Stimulated activated CD8-positive, alpha-beta memory T cell treated with anti-CD3 and anti-CD28 coated beads, Interleukin-2, amount 100 ng/mL, for 1 hour (primary cell): ENCODE measurements at places on chromosomes 7 and 10.

DNA sequence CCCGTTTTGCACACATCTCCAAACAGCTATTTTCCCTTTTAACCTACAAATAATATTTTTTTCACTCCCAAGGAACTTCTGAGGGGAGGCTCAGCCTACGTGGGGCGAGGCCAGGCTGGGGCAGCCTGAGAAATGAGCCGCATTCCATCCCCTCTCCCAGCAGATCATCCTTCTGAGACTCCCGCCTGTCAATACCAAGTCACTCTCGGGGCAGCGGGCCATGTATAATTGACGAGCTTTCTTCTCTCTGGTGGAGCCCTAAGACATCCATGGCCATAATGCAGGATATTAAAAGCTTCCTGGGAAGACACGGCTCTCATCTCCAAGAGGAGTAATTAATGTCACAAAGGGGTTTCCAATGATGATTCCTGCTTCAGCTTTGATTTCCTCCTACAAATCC, 37.8 kb upstream of the CHST15 start:
- no peak for DNase-seq

DNA sequence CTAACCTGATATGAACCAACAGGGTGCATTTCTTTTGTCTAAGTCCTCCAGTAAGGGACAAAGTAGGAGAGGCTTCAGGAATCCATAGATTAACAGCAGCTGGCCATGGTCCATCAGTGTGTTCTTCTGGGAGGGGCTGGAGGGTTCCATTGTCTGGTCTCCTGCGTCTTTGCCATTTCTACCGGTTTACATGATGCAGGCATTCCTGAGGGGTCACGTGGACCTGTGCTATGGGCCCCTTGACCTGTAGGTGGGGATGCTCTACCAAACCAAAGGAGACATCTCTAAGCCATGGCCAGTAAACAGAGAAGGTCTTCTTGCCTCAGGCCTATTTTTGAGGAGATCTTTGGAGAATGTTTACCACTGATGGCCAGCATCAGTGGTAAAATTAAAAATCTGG, 28.7 kb upstream of the HABP2 start:
- no peak for DNase-seq

- DNase-seq, result no peak
Measured at GRCh38 chr10:59227136-59227673, 50.8 kb downstream of the PHYHIPL start.

DNA sequence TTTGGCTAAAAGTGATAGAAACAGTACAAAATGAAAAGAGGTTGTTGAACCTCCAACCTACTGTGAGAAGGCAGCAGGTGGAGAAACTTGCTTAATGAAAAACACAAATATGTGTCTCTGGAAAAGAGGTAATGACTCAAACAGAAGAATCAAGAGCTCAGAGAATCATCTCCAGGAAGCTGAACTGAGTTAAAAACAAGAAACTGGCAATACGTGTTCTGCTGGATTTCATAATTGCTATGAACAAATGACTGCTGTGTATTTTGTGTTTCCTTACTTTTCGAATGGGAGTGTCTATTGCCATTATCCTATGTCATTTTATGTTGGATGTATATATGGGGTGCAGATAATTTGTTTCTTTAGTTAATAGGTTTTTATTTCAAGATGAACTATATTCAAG, 401.1 kb downstream of the DGKB start:
- no peak for DNase-seq

DNA sequence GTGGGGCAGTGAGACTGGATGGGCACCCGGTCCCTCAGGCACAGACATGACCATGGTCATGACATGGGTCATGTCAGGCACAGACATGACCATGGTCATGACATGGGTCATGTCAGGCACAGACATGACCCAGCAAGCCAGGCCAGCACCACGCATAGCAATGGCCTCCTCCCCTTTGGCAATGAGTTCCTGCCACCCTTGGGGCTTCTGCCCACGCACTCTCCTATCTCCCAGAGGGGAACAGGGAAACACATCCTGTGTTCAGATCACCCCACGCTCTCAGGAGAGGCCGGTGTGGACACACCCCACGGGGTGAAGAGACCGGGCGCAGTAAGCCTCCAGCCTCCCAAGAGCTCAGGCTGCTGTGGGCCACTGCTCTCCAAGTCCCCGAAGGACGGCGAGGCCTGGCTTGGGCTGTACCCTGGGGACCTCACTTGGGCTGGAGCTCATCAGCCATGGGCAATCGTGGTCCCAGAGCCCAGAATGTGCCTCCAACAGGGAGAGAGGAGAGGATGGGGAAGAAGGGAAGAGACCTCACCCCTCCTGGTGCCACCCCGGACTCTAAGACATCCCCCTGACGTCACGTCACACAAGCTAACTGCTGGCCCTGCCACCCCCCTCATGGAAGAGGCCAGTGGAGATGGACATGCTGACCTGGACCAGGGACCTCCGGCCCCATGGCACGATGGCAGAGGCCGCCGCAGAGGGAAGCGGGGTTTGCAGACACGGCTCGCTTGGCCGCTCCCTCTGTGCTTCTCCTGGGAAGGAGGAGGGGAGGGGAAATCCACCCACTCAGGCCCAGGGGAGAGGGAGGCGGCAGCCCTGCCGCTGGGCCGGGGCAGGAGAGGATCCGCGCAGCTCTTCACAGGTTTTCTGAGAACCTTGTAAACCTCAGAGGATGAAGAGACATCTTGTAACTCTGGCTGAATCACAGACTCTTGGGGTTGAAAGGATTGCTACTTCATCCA, 269.6 kb downstream of the ELFN1 start:
- DNase-seq, result no peak

- DNase-seq, result no peak
Measured at GRCh38 chr7:33918438-33919143, 13.3 kb downstream of the BMPER start.

GRCh38 chr7:42692621-42693020, 219.2 kb downstream of the C7orf25 start:
- DNase-seq, result no peak

DNA sequence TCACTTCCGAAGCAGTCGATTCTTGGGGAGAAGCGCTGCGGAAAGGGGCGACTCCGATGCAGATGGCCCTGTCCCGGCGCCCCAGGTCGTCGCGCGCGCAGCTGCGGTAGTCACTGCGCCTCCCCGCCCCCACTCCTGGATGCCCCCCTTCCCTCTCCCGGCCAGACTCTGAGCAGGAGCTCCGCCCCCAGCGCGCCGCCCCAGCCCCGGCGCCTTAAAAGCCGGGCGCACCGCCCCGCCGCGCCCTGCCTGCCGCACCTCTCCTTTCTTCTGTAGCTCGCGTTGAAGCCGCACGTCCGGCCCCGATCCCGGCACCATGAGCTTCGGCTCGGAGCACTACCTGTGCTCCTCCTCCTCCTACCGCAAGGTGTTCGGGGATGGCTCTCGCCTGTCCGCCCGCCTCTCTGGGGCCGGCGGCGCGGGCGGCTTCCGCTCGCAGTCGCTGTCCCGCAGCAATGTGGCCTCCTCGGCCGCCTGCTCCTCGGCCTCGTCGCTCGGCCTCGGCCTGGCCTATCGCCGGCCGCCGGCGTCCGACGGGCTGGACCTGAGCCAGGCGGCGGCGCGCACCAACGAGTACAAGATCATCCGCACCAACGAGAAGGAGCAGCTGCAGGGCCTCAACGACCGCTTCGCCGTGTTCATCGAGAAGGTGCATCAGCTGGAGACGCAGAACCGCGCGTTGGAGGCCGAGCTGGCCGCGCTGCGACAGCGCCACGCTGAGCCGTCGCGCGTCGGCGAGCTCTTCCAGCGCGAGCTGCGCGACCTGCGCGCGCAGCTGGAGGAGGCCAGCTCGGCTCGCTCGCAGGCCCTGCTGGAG, at the start of gene INA:
INA (plus strand) TSS at position 243 of the 817 bp plus-strand sequence; CDS start at position 317, 74 bp downstream.
- DNase-seq, result no peak

DNA sequence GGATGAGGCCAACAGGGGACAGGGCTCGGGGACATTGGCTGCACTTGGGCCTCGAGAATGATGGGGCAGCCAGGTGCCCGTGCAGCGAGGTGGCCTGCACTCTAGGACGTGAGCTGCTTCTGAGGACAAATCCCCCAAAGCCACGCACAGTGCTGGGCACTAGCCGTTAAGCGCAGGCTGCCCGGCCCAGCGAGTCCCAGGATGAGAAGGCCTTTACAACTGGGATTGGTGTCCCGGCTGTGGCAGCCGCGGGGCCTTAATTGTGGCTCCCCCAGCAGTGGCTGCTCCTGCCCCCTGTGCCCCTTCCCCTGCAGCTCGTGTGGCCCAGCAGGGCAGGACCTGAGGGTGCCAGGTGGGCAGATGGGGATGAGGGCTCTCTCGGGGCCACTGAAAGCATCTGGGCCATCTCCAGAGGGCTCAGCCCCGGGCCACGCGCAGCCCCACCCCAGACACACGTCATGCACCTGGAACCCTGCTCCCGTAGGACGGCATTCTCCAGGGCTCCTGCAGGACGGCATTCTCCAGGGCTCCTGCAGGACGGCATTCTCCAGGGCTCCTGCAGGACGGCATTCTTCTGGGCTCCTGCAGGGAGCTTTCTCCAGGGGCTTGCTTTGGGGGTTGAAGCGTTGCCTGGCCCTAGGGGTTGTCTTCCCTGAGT, 6.6 kb downstream of the PWWP2B start:
- DNase-seq, result no peak

DNA sequence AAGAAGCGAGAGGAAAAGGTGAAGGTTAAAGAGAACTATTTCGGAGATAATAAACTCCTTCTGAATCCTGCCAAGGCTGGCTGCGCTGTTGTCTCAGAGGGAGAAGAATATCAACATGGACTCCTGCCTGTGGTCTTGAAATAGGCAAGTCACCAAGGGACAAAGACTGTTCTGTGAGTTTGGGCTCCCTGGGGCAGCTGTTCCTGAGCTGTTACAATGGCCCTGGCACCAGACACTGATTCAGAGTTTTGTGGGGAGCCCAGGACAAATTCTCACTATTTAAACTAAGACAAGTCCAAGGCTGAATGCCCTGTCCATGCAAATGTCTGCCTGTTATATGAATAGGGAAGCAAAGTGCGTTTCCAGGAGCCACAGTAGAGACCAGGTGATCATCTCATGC, 81.4 kb downstream of the PRPF18 start:
- DNase-seq, result no peak

DNA sequence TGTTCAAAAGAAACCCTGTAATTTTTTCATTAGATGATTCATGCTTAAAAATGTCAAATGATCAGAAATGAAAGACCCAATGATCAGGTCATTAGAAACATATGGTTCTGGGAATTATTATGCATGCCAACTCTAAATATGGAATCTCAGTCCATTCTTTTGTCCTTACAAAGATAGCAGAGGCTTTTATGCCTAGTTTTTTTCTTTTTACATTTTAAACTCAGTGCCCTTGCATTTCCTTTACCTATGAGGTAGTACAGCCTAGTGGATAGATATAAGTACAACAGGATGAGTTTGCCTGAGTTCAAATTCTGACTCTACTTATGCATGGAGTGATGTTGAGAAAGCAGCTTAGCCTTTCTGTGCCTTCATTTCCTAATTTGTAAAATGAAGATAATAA, 392.9 kb downstream of the SUGCT start:
- no peak for DNase-seq

- no peak for DNase-seq
Measured at GRCh38 chr10:26430641-26431163, 7.4 kb upstream of the APBB1IP start.

- DNase-seq, result no peak
Measured at GRCh38 chr10:69096045-69096444, 8.1 kb downstream of the SRGN start.

GRCh38 chr10:78531088-78531487, 497.4 kb downstream of the RPS24 start:
- no peak for DNase-seq

- no peak for DNase-seq
Measured at GRCh38 chr7:73622909-73623797, 1.2 kb downstream of the MLXIPL start.

- DNase-seq, result no peak
Measured at GRCh38 chr10:73758704-73759511, 14.7 kb downstream of the SEC24C start.

- DNase-seq, result no peak
Measured at GRCh38 chr10:88616250-88616977, 29.9 kb downstream of the LIPJ start.

DNA sequence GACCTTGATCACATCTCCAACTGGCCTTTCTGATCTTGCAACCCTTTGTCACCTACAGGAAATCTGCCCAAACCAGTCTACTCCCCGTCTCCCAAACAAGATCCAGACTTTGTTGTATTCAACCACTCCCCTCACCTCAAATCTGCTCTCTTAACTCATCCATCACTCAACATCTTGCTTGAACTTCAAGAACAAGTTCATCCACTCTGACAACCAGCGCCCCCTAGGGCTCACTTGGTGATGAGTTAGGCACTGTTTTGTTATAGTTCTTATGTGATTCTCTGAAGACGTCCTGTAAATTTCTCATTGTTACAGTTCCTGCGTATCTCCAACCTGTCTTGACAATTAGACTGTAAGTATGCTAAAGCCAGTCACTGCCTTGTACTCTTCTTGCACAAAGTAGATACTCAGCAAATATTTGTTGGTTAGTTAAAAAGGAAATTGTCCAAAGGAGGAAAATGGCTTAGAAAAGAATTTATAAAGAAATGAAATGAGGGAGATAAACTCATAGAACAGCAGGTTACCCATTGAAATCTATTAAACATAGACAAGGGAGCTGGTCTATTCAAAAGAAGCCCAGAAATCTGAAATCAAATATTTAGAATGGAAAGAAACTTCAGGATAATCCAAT, 5.3 kb downstream of the FRMD4A start:
- DNase-seq, result peak; percentile 19

- DNase-seq, result no peak
Measured at GRCh38 chr7:55690-56248, 136.6 kb upstream of the FAM20C start.

DNA sequence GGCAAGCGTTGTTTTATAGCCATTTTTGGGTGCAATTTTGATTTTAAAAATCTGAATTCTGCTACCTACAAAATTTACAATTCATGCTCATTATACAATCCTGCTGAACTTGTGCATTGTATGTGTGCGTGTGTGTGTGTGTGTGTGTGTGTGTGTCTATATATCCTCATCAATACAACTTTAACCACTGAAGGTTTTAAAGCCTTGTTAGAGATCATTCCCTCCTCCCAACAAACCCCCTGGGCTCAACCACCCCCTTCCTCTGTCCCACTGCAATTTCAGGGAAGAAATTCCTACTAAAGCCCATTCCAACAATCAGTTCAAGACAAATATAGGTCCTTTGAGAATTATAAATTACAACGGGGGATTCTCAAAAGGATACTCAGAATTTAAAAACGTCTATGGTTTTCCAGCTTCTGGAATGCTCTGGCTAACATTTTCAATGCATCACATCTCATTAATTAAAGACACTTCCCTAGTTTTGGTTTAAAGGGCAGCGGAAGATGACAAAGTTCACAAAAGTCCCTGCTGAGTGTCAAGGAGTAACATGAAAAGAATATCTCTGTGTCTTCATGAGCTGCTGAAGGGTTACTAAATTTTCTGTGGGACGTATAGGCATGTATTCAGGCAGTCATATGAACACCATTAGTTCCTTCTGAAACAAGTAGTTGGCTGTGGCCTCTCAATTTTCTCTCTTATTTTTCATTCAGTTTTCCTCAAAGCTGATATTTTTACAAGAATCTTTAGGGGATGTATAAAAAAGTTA, 889 bp upstream of the SEMA3A start:
- no peak for DNase-seq
